ENCODE measurements at places on chromosomes 2 and 18.

DNA sequence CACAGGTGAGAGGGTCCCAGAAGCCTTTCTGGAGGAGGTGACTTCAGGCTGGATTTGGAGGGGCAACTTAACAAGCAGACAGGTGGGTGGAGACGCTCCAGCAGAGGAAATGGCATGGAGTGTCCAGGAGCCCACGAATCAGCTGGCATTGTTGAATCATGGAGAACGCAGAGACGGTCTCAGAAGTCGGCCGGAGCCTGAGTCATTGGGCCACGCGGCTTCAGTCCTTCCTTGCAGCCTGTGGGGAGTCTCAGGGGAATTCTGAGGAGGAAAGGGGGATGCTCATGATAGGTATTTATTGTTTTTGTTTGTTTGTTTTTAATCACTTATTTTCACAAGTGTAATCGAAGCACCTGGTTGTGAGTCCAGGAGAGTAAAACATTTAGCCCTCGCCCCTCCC, 184.6 kb upstream of the HDAC4 start:
- DNase-seq: no peak

DNA sequence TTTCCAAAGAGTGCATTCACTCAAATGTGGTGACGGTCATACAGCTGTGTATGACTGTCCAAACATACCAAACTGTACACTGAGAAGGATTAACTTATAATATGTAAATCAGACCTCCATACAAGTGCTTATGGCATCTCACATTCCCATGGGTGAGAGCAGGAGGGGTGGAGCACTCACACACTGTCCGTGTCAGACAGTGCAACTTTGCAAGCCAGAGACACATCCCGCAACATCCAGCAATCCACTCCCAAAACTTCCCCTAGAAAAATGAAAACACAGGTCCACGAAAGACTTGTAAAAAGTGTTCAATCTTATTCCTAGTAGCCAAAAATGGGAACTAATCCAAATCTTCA, 36.4 kb downstream of the FAM168B start:
- DNase-seq: no peak

DNA sequence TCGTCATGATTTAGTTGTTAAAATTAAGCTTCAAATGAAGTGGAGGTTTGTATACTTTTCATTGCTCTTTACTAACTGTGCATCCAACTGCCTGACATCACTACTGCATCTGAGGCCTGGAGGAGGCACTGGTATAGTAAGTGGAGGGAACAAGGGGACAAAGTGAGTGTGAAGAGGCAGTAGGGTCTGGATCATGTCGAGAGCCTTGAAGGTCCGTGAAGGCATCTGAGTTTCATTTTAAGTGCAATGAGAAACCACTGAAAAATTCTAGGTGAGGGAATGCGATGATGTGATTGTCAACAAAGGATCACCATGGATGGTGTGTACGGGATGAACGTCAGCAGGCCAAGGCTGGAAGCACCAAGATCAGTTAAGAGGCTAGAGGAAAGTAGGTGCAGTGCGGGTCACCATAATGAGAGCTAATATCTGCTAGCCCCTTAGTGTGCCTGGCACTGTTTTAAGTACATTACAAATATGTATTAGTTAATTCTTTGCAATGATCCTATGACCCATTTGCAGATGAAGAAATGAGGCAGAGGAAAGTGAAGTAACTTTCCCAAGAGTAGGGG, 96.1 kb downstream of the CABYR start:
- DNase-seq: no peak

- DNase-seq: no peak
These were observed 14.1 kb downstream of the SP110 start for GRCh38 chr2:230205721-230206120.

DNA sequence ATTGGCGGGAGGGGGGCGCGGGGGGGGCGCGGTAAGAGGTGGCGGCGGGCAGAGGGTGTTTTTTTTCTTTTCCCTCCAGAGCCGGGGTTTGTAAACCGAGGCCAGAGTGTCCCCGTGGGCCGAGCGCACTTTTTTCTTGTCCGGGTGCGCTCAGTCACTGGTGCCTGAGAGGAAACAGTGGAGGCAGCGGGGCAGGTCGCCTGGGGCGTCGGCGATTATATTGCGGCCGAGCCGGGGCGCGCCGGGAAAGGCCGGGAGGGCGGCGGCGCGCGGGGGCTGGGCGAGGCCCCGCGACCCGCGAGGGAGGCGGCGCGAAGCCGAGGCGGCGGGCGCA, 275 bp downstream of the HOXD8 start:
- no peak for DNase-seq

DNA sequence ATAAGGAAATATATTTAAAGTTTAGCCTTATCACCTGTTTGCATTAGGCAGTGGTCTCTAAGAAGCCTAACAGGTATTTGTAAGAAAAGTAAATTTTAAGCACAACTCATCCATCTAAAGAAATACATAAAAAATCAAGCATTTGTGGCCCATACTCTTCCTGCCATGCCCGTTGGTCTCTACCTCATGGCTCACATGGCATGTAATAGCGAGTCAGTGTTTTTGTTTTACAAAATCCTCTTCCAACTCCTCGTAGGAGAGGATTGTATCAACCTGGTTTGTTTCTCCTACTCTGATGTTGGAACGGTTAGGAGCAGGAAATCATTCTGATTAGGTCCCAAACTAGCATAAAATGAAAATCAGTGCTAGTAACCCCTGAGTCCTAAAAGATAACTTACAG, 91.8 kb downstream of the FMNL2 start:
- no peak for DNase-seq

DNA sequence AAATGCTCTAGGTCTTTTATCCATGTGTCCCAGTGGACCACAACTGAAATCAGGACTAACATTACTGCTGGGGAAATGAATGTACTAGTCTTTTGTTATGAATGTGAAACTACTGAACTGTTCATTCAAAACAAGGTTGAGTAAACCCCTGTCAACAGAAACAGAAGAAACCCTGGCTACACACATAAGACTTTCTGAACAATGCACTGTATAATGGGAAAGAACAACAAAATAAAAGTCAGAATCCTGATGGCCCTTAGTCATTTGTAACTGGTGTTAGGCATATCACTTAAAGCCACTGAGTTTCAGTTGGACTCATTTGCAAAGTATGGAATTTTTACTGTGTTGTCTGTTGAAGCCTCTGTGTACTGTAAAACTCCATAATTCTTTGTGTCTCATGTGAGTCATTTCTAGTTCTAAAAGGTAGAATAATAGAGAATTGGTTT, 77.0 kb upstream of the UBXN4 start:
- DNase-seq: no peak

DNA sequence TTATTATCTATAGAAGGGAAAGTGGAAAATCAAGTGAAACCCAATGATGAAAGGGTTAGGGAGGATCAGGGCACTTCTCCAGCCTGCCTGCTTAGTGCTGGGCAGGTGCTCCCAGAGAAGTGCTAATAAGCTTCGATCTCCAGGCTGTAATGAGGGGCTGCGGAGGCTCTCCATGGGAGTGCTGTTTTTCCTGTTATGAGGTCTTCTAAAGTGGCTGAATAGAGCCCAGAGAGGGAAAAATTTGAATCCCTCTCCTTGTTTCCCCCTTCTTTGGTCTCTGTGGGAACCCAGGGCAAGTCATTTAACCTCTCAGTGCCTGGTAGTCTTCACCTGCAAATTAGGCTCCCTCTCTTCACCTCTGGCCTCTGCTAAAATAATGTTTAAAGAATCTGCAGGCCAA, 351.7 kb upstream of the DCC start:
- DNase-seq: no peak

DNA sequence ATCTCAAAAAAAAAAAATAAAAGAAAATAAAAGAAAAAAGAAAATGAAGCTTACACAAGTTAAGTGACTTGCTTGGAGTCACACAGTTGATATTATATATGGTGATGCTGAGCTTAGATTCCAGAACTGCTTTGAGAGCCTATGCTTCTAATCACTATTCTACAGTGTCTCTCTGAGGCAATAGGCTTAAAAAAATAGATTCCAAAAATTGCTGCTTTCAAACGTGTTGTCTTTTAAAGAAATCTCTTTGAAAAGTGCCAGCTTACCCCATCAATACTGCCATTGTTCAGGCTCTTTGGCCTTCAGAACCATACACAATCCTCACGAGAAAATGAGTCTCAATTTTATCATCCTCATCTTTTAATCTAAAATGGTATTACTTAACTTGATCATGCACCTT, 102.6 kb downstream of the CDK15 start:
- DNase-seq: no peak

DNA sequence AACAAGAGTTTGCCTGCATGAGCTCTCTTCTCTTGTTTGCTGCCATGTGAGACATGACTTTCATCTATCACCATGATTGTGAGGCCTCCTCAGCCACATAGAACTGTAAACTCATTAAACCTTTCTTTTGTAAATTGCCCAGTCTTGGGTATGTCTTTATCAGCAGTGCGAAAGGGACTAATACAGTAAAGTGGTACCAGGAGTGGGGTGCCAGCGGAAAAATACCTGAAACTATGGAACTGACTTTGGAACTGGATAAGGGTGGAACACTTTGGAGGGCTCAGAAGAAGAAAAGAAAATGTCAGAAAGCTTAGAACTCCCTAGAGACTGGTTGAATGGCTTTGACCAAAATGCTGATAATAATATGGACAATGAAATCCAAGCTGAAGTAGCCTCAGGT, 260.9 kb downstream of the DSC3 start:
- no peak for DNase-seq

DNA sequence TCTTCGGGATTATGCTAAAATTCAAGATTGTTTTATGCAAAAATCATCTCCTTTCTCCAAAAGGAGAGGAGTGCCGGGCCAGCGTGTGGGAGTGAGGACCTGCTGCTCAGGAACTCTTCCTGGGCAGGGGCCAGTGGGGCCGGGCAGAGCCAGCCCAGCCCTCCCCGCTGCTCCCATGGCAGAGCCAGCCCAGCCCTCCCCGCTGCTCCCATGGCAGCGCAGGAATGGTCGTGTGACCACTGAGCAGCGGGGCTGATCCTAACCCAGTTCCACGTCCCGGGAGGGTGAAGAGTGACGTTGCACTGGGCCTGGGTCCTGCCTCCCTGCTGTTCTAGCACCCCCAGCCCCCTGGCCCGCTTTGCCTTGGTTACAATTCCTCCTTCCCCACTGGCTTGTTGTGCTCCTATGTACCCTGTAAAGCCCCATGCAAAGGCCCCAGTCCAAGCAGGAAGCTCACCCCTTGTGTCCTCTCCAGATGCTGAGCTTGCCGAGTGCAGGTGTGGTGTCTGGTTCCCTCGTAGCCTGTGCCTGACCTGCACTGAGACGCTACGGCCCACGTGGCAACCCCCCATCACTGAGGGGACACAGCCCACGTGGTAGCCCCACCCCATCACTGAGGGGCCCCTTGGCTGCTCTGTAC, 11.4 kb upstream of the NEU4 start:
- DNase-seq: no peak

- no peak for DNase-seq
These were observed 28.5 kb upstream of the NAPG start for GRCh38 chr18:10497206-10497749.

DNA sequence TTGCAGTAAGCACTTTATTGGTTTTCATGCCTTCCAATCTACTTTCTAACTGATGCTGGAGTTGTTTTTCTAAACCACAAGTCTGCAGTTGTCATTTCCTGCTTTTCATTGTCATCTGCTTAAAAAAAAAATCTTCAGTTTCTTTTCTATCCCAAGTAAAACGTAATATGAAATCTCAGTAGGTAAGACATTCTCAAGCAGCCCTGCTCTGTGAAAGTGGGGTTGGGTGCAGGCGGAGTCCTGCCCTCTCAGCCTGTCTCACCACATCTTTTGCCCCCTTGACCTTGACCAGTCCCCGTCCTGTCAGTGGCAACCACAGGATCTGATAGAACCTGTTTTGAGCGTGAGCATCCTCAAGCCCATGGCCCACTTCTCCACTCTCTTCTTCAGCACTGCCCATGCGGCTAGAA, 80.0 kb upstream of the CPO start:
- DNase-seq: no peak

DNA sequence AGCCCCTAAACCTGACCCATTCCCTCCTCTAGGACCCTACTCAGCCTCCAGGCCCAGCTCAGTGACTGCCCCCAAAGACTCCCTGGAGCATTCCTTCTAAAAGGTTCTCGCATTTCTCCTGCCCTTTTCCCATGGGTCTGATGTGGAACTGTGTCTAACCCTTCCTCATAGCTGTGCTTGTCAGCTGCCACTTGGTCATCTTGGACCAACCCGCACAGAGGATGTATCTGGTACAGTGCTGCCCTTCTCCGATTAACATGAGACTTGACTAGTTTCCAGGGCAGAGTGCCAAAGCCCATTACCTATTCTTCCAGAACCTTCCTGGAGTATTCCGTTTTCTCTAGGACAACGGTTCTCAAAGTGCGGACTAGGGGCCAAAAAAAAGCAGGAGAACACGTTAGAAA, 518 bp upstream of the NFU1 start:
- DNase-seq: no peak

DNA sequence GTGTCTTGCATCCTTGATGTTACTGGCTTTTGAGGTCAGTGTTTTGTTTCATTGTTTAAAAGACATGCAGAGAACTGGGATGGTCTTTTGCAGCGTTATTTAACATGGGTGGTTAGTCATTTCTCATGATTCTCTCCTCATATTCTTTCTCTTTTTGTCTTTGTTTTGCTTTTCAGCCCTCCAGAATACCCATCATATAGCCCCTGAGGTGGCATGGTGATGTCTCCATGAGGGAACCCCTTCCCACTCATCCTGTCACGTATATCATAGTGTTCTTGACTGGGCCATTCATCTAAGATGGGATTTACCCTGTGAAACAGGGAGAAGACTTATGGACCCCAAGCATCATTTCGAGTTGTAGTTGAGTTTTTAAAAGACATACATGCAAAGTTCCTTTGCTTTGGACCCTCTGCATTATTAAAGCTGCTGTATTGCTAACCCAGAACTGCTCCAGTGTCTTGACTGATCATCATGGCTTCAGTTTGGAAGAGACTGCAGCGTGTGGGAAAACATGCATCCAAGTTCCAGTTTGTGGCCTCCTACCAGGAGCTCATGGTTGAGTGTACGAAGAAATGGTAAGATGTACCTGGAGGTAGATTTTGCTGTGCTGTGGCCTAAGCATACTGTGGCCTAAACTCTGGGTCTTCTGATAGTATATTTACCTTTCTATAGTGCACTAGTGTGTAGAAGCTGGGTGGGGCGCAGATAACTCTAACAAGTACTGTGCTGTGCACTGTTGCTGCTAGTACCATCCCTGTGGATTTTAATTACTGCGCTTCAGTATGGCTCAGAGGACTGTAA, 1.4 kb downstream of the EHBP1 start:
- no peak for DNase-seq

- no peak for DNase-seq
These were observed 59.6 kb downstream of the HPCAL1 start for GRCh38 chr2:10362096-10362897.

DNA sequence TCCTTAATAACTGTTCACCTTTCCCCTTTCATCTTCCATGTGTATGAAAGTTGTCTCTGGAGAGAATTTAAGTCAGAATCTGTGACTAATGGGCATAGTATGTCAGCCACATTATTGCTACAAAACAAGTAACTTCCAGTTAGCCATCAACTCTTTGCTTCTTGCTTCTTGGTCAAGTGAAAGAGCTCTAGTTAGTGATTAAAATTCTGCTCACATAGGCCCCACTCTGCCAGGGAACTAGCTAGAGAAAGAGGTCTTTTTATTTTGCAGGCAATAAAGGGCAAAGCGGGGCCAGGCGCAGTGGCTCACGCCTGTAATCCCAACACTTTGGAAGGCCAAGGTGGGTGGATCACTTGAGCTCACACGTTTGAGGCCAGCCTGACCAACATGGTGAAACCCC, 64.6 kb downstream of the COLEC12 start:
- DNase-seq: no peak
